ENCODE measurements at places on chromosomes 3 and 15.

- no peak for DNase-seq
Observed at GRCh38 chr3:138314751-138315150, 14.9 kb downstream of the NME9 start.

DNA sequence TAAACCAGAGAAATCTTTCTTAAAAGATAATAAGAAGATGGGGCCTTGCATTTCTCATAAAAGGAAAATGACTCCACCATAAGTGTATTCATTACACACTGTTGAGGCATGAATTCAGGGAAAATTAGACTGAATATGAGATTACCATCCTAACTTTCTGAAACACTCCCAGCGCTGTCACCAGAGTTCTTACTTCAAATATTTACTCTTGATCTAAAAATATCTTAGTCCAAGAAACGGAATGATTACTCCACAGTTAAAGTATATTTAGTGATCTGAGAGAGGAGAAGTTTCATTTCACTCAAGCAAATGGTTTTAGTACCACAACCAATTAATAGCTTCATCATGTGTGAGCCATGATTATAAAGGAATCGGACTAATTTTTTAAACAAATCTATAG lies 300.3 kb downstream of the ZBTB20 start:
- no peak for DNase-seq

DNA sequence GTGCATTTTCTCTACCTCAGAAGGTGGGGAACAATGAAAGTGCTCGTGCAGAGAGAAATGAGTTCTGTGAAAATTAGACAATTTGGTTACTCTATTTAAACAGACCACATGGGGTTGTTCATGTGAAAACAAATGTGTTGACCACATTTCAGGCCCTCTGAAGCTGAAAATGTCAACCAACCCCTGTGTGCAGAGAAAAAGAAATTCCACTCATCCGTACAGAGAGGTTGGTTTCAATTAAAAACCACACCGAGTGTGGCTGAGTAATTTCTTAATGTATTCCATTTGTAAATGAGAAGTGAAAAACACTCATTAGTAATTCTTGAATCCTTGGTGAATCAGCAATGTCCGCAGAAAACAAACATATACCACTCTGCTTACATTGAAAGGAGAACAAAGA lies 46.9 kb upstream of the SLC7A14 start:
- DNase-seq, result no peak

- DNase-seq, result no peak
Observed at GRCh38 chr3:67154429-67154828, 156.3 kb downstream of the KBTBD8 start.

- no peak for DNase-seq
Observed at GRCh38 chr15:76168237-76168984, 108.6 kb downstream of the TMEM266 start.

DNA sequence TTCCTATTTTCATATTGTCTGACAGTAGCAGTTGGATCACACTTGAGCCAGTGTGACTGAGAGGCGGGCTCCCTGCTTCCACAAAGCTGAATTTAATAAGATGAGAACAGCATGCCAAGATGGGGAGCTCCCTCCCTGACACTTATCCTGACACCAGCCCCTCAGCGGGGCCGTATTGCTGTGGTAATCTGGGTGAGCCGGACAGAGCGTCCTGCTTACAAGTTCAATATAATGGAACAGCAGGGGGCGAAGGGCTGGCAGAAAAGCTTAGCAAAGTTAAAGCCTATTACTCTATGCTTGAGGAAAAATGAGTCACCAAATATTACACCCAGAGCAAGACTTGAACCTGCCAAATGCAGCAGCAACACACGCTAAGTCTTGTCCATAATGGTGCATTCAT lies 163.8 kb upstream of the CMC1 start:
- DNase-seq, result no peak

- no peak for DNase-seq
Observed at GRCh38 chr3:55565521-55565920, 78.4 kb upstream of the WNT5A start.

GRCh38 chr15:37099319-37100108 lies 835 bp downstream of the MEIS2 start:
- peak; percentile 15 for DNase-seq

DNA sequence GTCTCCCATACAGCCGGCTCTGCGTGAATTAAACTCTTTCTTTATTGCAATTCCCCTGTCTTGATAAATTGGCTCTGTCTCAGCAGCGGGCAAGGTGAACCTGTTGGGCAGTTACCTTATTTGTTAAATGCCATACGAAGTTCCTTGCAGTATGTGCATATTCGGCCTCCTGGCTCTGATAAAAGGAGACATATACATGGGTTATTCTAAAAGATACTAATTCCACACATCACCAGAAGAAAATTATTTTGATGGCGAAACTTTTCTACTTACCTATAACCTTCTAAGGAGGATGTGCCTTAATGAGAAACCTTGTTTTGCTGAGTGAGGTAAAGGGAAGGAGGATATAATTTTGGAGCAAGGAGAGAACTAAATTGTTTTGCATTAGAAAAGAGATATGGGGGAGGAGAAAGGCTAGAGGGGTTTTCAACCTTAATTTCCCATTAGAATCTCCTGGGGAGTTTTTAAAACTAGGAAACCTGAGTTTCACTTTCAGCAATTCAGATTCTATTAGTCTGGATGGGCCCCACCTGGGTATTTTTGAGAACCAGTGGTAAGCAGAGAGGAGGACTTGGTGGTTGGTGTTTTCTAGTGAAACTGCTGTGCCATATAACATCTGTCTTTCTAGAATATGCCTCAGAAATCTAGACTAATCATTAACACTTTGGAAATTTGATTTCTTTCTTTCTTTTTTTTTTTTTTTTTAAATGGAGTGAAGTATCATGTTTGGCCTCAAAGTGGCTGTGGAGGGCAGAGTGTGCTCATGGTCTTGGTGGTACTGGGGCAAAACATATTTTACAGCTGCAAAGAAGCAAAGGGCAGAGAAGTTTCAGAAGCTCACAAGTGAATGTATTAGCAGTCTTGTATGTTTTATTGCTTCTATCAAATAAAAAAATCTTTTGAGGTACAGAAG lies 23.0 kb downstream of the NANOGP8 start:
- no peak for DNase-seq

- DNase-seq, result no peak
Observed at GRCh38 chr3:42505849-42506410, 3.5 kb downstream of the VIPR1 start.

DNA sequence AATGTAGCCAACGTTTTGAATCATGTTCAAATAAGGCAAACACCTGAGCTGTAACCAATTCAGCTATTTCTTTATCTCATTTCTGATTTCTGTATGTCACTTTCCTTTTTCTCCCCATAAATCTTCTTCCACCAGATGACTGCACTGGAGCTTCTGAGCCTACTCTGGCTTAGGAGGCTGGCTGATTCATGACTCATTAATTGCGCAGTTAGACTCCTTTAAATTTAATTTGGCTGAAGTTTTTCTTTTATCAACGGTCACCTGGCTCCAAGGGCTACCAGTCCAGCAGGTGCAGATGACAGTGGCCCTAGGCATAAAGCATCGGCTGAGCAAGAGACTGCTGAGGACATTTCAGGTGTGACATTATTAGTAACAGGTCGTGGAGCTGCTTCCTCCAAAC lies 39.6 kb upstream of the ITGA11 start:
- DNase-seq, result no peak

GRCh38 chr15:41154412-41154811 lies 38.3 kb upstream of the INO80 start:
- DNase-seq, result no peak

DNA sequence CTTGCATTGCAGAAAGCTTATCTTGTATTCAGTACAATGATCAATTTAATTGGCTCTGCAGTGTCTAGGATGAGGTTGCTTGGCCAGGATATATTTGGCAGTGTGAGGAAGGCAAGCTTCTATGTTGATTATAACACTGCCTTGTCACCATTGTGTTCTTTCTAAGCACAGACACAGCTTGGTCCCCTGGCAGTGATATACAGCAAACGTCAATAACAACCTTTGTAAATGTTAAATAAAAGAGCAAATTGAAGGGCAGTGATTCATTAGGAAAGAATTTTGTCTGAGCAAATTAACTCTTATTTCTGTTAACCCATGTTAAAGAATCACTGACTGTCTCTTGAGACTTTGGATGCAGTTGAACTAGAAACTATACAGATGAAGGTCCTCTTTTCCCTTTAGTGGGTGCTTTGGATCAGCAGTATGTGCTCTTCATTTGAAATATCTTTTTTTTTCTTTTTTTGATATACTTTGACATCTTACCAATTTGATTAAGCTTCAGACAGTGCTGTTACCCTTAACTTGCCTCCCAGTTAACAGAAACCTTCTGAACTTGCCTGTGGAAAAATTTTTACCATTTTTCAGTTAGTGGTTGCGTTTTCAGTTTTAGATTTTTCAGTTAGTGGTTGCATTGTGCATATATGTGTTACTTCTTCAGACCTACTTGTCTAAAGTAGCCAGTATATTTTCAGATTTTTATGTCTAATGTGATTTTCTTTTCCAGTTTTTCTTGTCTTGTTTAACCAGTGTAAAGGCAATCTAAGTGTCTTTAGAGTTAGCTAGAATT lies 199.8 kb downstream of the TCF12 start:
- DNase-seq, result no peak

GRCh38 chr15:45743426-45744235 lies 108.8 kb downstream of the SQOR start:
- DNase-seq, result no peak

- DNase-seq, result peak; percentile 77
Observed at GRCh38 chr3:179323197-179324110, 623 bp downstream of the ZNF639 start.

DNA sequence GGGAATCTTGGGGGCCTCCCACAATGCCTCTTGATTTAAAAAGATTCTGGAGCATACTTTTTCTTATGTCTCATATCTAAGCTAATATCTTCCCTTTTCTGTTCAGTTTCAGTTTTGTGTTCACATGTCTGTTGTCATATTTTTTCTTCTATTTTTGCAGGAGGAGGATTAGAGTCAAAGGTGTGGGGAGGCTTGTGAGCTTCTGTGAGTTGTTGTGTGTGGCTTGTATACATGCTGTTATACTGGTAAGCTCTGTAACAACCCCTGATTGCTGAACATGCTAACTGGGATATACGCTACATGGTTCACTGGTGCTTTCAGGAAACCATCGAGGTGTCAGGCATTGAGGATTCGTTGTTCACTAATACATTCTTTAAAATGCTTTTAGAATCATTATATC lies 83.5 kb downstream of the SLC25A26 start:
- DNase-seq, result no peak

GRCh38 chr3:23496165-23496564 lies 293.0 kb downstream of the UBE2E2 start:
- no peak for DNase-seq

DNA sequence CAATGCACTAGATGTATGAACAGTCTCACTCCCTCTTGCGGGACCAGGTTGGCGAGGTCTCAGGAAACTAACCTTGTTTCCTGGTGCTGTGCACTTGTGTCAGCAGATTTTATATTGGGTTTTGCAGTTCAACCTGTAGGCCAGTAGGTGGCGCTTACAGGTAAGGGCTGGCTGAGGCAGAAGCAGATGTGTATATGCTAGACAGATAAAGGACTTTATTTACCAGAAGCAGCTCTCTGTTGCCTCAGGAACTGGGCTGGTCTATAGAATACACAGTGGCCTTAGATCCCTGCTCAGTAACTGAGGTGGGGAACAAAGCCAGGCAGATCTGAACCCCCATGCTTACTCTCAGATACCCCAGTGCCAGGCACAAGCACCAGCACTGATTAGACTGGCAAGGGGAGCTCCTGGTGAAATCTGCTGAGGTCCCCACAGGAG lies 296.8 kb downstream of the DOCK3 start:
- peak; percentile 33 for DNase-seq

- no peak for DNase-seq
Observed at GRCh38 chr3:101848326-101848725, 988 bp upstream of the NFKBIZ start.

- DNase-seq, result no peak
Observed at GRCh38 chr15:64008177-64008576, 38.1 kb downstream of the DAPK2 start.

- no peak for DNase-seq
Observed at GRCh38 chr3:108006077-108006771, 84.6 kb downstream of the CD47 start.

DNA sequence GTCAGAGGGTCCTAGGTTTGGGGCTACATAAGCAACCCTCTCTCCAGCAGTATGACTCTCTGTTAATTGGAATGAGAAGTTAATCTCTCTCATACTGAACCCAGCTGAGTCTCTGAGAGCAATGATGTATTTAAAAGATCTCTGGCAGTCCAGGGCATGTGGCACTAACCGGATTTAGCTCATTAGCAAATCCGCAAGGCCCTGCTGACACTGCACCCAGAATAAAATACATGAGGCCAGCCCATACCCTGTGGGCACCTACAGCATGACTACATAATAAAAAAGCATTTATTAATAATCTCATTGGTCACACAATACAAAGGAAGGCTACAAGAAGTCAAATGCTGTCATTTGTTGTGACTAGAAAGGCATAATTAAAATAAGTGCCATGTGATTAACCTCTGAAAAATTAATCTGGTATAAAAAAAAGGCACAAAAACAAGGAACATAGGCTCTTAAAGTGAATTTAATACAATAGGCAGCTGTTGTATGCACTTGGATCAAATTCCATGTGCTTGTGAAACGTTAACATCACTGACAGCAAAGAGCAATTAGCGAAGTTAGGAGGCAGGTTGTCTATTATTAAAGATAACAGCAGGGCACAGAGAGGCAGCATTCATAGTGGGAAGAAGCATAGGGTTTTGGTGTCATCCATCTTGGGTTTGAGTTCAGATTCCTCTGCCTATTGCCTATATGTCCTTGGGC lies 381.2 kb downstream of the WDR72 start:
- DNase-seq, result no peak

- peak; percentile 51 for DNase-seq
Observed at GRCh38 chr3:39177708-39178332, 14.6 kb downstream of the XIRP1 start.

DNA sequence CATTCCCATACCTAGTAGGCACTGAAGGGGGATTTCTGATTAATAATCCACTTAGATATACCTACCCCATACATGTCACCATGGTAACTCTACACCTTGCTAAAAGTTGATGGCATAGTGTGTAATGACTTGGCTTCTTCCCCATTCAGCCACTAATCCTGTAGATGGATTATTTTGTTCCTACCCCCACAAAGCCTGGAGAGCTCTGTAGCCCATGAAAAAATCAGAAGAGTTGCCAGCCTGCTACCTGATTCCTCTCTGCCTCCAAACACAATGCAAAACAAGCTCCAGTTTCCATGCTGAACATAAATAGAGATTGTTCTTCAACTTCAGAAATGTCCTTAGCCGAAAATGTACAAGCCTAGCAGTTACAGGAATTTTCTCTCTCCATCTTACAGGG lies 98.9 kb upstream of the PFN2 start:
- no peak for DNase-seq

GRCh38 chr3:10942690-10943205 lies 49.8 kb upstream of the SLC6A1 start:
- DNase-seq, result no peak

GRCh38 chr3:82186017-82186416 lies 424.6 kb upstream of the GBE1 start:
- no peak for DNase-seq

GRCh38 chr15:83123529-83123928 lies 16.1 kb downstream of the TM6SF1 start:
- DNase-seq, result no peak

- no peak for DNase-seq
Observed at GRCh38 chr3:31785286-31785685, 195.8 kb downstream of the OSBPL10 start.

Measured in stimulated activated naive CD4-positive, alpha-beta T cell (primary cell).